Aorta (tissue), 5 donors: ENCODE measurements at places on chromosomes 5 and 9. TPM values are rescaled to one million over a fixed set of nuclear protein-coding genes. Genes with fewer than 3 reads are reported as not detected.
A peak's percentile ranks its signal among the peaks of the same experiment; 100 is the strongest.

GRCh38 chr9:121009650-121010049, 40.4 kb downstream of the C5 start:
- no peaks in the 10 kb centered on the region for H3K36me3 ChIP-seq
- DNase-seq: no peak
- H3K4me1 ChIP-seq: no peaks in the 10 kb centered on the region
- no peaks in the 10 kb centered on the region for H3K27me3 ChIP-seq
- no peak overlapping the region for H3K4me3 ChIP-seq

- no peaks in the 10 kb centered on the region for H3K4me1 ChIP-seq
- H3K27ac ChIP-seq: no peak overlapping the region
- DNase-seq: peak; percentile 22
- H3K27me3 ChIP-seq: no peaks in the 10 kb centered on the region
- H3K4me3 ChIP-seq: no peak overlapping the region
Observed at GRCh38 chr5:999032-999501, 9.5 kb upstream of the NKD2 start.

DNA sequence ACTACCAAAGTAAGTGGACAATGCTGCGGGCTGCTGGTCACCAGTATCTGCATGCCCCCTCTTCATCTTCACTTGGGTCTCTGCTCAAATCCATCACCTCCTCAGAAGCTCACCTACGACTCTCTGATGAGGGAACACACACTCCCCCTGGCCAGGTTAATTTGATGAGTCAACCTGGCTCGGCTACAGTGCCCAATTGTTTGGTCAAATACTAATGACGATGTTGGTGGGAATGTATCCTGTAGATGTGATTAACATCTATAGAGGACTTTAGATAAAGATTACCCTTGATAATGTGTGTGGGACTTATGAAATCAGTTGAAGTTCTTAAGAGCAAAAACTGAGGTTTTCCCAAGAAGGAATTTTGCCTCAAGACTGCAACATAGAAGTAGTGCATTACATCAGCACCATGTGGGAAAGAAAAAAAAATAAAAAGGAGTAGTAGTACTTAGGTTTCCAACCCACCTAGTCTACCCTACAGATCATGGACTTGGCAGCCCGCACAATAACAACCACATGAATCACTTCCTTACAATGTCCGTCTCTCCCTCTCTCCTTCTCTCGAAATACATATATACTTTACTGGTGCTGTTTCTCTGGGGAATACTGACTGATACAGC, 467.3 kb downstream of the DNAH5 start:
- H3K27me3 ChIP-seq: no peaks in the 10 kb centered on the region
- H3K4me1 ChIP-seq: no peaks in the 10 kb centered on the region
- no peak for DNase-seq
- H3K36me3 ChIP-seq: no peaks in the 10 kb centered on the region
- H3K27ac ChIP-seq: no peak overlapping the region

DNA sequence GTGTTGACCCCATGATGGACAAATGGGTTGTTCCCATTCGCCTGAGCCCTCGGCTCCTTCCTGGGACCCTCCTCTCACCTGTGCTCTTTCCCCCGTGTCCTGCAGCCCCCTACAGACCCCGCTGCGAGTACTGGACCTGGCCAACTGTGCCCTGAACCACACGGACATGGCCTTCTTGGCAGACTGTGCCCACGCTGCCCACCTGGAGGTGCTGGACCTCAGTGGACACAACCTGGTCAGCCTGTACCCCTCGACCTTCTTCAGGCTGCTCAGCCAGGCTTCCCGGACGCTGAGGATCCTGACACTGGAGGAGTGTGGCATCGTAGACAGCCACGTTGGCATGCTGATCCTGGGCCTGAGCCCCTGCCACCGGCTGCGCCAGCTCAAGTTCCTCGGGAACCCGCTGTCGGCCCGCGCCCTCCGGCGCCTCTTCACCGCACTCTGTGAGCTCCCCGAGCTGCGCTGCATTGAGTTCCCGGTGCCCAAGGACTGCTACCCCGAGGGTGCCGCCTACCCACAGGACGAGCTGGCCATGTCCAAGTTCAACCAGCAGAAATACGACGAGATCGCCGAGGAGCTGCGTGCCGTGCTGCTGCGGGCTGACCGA, 3.4 kb downstream of the LRRC14B start:
- no peak overlapping the region for H3K27ac ChIP-seq
- H3K36me3 ChIP-seq: no peaks in the 10 kb centered on the region
- H3K4me1 ChIP-seq: no peaks in the 10 kb centered on the region

GRCh38 chr5:32406650-32407049, 37.9 kb downstream of the ZFR start:
- no peak overlapping the region for H3K4me3 ChIP-seq
- no peak overlapping the region for H3K27ac ChIP-seq
- H3K36me3 ChIP-seq: peaks cover 9% of the 10 kb centered on the region
- no peaks in the 10 kb centered on the region for H3K4me1 ChIP-seq

DNA sequence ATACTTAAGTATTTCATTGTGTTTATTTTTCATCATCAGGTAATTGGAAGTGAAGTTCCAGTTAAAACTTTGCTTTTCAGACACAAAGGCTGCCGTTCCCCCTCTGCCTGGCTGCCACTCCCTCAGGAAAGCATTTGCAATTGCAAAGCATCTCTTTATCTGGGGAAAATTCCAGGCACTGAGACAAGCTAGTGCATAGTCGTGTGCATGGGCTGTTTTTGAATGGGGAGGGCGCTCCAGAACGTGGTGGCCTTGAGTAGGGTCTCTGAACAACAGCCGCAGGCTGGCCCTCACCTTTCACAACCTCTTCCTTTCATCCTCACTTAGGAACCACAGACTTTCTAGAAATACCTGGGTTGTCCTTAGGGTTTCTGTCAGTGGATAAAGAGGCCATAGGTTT, 285.1 kb upstream of the ADAMTS16 start:
- no peak overlapping the region for H3K27ac ChIP-seq
- no peak for DNase-seq
- no peaks in the 10 kb centered on the region for H3K36me3 ChIP-seq
- H3K4me1 ChIP-seq: no peaks in the 10 kb centered on the region
- no peak overlapping the region for H3K4me3 ChIP-seq

GRCh38 chr5:59335544-59335943, 558.0 kb downstream of the PDE4D start:
- DNase-seq: no peak
- H3K27ac ChIP-seq: no peak overlapping the region
- H3K27me3 ChIP-seq: no peaks in the 10 kb centered on the region

DNA sequence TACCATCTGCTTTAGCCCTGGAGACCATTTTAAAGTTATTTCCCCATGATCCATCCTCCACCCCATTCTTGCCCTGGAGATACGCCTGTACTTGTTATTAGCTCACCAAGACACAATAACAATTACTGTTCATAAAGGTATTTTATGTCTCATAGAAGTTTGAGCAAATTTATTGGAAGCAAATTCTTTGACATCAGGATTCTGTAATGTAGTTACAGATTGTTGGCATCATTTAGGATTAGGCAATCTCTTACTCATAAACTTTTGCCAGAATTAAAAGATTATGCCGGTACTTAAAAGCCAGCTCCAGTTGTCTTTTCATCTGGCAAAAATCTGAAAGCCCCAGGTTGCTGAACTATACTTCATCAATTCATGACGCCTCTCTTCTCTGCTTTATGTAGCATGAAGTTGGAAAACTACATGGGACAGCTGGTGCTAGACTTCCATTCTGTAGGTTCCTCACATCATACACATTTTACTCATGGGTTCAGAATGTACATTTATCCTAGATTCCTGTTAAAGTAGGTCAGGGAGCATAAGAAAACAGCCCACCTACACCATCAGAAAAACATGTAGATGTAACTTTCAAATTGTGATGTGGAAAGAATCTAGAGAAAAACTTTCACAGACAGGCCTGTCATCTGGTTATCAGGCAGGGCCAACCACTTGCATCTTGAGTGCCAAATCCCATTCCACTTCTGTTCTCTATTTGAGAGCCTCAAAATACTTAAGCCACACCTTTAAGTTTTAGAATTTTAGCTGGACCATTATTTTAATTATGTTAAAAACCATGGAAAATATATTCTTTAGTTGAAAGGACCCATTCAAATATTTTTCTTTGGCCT, 14.0 kb downstream of the ATP10B start:
- H3K4me3 ChIP-seq: no peak overlapping the region
- no peak overlapping the region for H3K27ac ChIP-seq
- no peak for DNase-seq
- H3K36me3 ChIP-seq: no peaks in the 10 kb centered on the region
- no peaks in the 10 kb centered on the region for H3K27me3 ChIP-seq
- no peaks in the 10 kb centered on the region for H3K4me1 ChIP-seq

Gene PCDHB5
- 4.2 TPM for total RNA-seq

Gene ZDHHC11
- 9.4 TPM for total RNA-seq

Gene CPLANE1
- 23.5 TPM for total RNA-seq
